Fibroblast of skin of back (primary cell): ENCODE measurements at places on chromosomes 13 and 19.

- no peak for DNase-seq
Observed at GRCh38 chr13:49638744-49639072, 10.4 kb downstream of the ARL11 start.

- DNase-seq: no peak
Observed at GRCh38 chr19:31613683-31614219, 264.5 kb upstream of the TSHZ3 start.

GRCh38 chr19:51470966-51471365, 7.4 kb upstream of the CEACAM18 start:
- no peak for DNase-seq

DNA sequence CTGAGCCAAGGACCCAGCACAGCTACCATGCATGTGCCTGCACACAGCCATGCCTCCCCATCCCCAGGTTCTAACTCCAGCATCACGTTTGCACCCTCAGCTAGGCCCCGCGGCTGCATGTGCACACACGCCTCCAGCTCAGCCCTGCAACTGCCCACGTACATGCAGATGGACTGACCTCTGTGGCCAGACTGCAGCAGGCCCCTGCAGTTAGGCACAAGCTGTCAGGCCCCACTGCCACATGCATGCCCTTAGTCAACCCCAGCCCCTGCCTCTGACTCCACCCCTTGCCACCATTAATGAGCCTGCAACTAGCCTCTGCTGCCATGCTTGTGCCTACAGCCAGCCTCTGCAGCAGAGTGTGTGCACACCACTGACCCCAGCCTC, 23.1 kb downstream of the SLC6A16 start:
- DNase-seq: no peak

DNA sequence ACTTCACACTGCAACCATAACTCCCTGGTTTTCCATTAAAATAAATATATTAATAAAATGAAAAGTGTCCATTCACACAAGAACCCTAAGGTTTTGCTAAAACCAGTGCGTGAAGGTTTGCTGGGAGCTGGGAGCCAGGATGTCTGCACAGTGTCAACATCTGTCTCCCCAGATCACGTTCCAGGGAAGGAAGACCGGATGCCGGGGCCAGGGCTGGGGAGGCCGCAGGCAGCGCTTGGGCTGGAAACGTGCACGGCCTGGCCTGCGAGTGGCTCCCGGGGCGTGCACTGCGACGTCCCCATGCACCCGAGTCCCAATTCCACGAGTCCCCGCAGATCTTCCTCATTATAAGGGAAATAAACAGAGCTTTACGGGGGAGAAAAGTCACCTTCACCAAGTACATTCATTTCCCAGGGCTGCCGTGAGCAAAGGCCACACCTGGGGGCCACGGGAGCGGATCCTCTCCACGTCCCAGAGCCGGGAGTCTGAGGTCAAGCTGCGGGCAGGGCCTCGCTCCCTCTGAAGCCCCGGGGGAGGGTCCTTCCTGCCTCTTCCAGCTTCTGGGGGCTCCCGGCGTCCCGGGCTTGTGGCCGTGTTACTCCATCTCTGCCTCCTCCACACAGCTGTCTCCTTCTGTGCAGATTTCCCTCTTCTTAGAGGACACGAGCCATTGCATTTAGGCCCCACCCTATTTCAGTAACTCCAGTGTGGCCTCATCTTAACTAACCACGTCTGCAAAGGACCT, 12.8 kb downstream of the SHC2 start:
- no peak for DNase-seq

GRCh38 chr13:30466841-30467252, 1.1 kb upstream of the HMGB1 start:
- peak; percentile 15 for DNase-seq

GRCh38 chr19:19278315-19278714, 5.2 kb upstream of the TM6SF2 start:
- DNase-seq: no peak

DNA sequence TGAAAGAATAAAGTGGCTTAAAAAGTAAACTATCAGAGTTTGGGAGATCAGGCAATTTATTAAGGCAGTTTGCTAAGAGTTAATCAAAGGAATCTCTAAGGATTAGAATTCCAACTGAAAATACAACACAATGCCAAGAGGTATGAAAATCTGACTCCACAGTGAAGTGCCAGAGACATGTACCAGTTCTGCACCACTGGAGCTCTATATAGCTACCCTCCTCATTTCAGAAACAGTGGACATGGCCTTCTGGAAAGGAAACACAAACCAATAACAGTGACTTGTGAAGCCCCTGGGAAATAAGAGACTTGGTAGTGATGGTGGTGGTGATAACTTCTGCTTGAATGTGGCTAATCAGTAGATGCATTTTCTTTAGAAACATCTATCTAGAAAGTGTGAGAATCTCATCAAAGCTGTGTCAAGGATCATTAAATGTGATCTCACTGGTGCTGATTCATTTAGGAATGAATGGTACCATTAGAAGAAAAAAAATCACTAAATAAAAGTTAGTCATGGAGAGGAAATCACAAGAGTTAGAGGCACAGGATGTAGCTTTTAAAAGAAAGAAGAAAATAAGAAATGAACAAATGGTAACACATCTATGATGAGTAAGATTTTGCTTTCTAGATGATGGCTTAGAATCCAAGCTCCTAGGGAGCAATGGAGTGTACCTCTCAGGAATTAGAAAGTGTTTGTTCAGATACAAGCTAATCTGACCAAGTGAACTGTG, 20.1 kb upstream of the N4BP2L1 start:
- DNase-seq: no peak

DNA sequence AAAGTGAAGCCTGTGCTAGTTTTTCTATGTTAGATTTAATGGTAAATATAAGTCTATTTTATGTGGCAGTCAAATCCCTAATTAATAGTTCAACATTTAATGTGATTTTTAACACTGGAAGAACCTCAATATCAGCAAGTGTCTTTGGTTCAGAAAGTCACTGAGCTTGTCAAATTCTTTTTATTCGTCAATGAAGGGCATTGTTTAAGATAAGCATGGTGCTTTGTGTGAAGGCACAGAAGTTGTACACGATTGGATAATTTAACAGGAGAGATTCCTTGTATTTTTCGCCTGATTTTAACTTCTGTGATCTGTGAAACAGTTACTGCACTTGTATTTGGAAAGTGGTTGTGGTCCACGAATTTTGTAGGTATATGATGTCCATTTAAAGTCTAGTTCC, 30.2 kb upstream of the RB1 start:
- DNase-seq: no peak

- peak; percentile 78 for DNase-seq
Observed at GRCh38 chr19:2294687-2295335, 12.8 kb upstream of the PEAK3 start.

DNA sequence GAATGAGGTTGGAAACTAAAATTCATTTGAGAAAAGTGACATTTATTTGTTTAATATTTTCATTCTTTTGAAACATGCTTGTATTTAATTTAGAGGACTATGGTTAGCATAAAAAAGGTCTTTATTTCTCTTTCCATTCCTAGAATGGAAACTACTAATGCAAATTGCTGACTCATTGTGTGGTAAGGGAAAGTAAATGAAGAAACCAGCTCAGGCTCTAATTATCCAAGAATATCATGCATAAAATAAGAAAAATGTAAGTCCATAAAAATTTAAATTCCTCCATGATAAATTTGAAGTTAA, 777.0 kb upstream of the SLITRK1 start:
- peak; percentile 24 for DNase-seq

DNA sequence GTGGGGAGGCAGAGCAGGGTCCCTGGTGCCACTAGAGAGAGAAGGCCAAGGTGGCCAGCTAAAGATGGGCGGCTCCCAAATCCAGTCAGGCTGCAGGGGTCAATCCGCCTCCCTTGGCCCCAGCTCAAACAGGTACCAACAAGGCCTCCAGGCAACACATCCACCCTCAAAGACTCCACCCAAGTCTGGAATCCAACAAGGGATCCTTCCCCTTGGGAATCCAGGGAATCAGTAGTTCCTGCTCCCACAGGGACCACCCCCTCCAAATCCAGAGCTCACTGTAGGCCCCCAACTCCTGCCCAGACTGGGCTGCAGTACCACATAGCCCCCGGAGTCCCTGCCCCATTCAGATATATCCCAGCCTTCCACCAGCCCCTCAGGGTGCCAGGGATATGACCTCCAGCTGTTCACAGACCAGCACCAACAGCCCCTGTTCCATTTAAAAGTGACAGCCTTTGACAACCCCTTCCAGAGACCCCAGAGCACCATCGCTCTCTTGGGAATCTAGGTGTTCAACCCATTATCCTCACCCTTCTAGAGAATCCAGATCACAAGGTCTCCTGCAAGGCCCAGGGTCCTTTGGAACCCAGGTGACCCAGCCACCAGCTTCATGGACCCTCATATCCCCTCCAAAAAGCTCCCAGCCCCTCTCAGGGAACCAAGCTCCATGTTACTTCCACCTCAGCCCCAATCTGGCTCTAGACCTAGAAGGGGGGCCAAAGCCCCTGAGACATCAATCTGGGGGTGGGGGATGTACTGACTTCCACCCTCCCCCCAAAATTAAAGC, 3.2 kb downstream of the ERF start:
- DNase-seq: no peak

GRCh38 chr19:2248136-2249009, 750 bp upstream of the AMH start:
- no peak for DNase-seq

- peak; percentile 74 for DNase-seq
Observed at GRCh38 chr19:19459707-19460251, 54.3 kb downstream of the GATAD2A start.

- DNase-seq: no peak
Observed at GRCh38 chr19:7894612-7895309, 6.5 kb downstream of the LRRC8E start.

GRCh38 chr19:33199441-33200265, 5.5 kb downstream of the LRP3 start:
- DNase-seq: no peak

- no peak for DNase-seq
Observed at GRCh38 chr19:55116859-55117662, at the start of gene PPP1R12C. PPP1R12C (minus strand) TSS chr19:55117637; CDS start chr19:55117543, 94 bp downstream.

DNA sequence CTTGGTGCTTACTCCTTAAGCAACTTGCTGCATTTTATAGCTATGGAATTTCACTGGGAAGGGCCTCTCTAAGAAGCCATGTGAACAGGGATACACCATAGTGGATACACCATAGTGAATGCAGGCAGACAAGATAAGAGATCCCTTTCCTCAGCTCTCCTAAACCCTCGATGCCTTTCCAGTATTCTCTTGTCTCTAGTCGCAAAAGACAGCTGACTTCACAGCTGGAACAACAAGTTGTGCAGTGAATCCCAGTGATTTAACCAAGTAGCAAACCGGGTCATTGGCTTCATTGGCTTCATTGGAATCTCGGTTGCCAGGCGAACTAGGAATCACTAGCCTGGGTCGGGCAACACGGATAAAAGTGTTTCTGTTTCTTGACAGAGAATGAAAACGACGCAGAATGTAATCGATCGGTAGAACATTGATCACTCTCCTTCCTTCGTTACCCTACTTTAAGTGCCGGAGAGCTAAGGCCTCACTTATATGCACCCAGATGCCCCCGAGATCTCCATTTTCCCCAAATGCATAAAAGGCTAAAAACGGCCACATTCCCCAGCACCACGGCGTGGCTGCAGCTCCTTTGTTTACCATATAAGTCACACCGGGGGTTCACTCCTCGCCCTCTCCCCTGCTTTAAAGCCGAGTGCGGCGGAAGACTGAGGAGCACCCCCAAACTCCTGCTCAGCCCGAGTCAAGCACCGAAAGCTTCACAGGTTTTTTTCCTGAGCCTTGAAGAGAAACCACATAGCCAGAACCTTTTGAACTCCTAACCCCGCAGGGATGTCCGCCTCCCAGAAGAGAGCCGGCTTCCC, 674 bp downstream of the TRPC4 start:
- peak; percentile 59 for DNase-seq

DNA sequence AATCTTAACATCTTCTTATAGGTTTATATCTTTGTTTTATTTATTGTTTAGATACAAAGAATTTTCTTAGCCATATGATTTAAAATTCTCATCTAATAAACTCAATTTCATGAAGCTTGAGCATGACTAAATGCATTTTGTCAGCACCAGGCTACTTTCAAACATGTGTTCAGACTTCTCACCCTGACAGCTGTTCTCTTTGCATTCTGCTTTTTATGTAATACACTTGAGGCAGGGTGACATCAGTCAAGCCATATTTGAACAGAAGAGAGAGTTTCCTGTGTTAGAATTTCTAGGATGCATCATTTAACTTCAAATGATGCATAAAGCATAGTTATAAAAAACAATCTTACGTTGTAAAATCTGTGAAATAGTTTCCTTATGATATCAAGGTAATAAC, 1295.1 kb upstream of the PCDH20 start:
- DNase-seq: no peak

- DNase-seq: no peak
Observed at GRCh38 chr13:73300718-73301425, 242.1 kb downstream of the KLF5 start.

DNA sequence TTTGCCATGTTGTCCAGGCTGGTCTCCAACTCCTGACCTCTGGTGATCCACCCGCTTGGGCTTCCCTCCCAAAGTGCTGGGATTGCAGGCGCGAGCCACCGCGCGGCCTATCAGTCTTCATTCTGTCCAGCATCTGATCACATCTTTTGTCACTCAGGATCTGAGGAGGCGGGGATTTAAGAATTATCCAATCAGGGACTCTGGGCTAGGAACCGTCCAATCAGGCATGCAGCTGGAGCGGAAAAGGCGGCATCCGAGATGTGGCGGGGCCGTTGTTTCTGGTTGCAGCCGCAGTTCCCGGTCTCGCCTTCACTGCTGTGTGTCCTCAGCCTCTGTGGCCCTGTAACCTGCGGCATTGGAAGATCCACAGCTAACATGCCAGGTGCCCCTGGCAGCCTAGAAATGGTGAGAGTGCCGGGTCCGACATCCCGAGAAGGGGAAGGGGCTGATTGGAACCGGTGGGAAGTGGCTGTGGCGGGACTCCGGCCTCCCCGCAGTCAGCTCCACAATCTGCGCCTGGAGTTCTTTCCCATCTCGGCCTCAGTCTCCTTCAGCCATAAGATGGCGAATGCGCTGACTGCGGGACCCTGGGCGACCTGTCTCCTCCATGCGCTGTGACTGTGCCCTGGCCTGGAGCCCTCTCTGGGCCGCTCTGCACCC, at the start of gene ZNF729:
TSS of gene ZNF729 (plus strand) at position 291 of the 660 bp plus-strand sequence. CDS start at position 376, 85 bp downstream.
- no peak for DNase-seq

GRCh38 chr13:42497798-42498197, 76.2 kb upstream of the TNFSF11 start:
- DNase-seq: peak; percentile 61

- DNase-seq: peak; percentile 41
Observed at GRCh38 chr13:24233351-24233901, 72.9 kb downstream of the SPATA13 start.
